Stimulated activated CD8-positive, alpha-beta memory T cell treated with anti-CD3 and anti-CD28 coated beads, Interleukin-7, amount 100 ng/mL, for 1 hour (primary cell): ENCODE measurements at places on chromosomes 6 and 20.

DNA sequence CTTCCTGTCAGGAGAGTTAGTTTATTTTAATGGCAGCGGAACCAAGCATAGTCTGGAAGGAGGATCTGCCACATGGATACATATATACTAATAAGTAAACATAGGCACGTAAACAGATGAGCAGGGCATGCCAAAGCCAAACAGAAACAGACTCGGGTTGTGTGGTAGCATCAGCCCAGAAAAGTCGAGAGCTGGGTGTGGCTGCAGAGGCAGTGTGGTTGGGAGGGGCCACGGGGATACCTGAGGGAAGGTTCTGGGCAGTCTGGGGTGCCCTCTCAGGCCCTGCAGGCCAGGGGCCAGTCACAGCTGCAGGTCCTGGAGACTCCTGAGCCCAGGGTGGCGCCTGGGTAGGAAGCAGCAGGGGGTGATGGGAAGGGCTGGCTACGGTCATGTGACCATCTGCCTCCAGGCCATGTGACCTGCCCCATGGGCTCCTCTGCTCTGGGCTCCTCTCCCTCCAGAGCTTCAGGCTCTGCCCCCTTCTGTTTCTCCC, 42.8 kb upstream of the MRPS10 start:
- no peak for DNase-seq

DNA sequence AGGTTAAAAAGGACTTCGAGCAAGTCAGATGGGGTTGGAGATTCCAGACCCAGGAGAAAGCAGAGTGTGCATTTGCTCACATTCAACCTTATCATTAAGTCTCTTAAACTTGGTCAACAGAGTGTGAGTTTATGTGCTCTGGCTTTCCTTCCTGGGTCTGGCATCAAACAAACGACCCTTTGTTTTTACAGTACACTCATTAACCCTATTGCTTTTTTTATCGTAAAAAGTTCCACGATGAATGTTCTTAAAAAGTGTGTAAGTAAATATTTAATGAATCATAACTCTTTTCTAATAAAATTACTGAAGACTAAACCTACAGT, 2.5 kb downstream of the FYN start:
- DNase-seq: no peak

DNA sequence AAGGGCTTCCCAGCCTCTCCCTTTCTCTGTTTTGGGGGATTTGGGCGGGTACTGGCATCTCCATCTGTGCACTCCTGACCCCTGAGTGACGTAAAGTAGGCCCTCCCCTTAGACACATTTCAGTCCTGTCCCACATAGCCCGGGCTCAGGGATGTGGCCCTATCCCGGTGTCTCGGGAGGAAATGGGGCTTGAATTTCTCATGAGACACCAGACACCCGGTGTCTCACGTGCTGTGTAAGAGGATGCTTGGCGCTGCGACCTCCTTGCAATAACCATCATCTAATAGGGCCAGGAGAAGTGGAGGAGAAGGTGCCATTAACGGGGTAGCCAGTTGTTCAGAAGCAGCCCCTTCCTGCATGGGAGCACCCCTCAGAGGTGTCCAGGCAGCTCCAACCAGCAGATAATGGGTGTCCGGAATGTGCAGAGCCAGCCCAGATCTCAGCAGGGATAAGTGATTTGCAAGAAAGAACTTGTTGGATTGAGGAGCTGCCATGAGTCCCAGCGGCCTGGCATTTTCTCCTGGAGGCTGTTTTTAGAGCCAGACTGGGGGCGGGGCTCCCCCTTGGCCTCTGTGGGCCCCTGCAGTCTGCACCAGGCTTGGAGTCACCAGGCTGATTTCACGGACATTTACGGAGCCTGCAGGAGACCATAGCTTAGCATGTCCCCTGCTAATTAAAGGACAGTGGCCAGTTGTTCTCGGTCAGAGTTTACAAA, 372.0 kb downstream of the PREX1 start:
- DNase-seq: no peak

- DNase-seq: no peak
These were observed 524.8 kb upstream of the ID4 start for GRCh38 chr6:19312241-19312978.

GRCh38 chr20:57434390-57434700, 43.1 kb downstream of the RBM38 start:
- DNase-seq: no peak

DNA sequence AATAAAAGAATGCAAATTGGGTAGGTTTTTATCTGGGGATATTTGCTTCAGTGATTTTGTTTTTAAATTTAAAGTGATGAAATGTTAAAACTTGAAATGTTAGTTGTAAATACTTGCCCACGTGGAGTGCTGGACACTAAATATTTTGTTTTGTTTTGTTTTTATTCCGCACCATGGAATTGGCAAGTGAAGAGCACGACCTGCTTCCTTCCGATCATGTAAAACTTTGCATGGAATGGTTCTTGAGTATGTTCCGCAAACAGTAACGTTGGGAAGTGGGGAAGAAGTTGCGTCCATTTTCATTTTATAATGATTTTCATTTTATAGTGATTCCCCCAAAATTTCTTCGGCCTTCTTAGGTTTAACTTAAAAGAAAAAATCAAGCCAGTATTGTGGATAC, 765 bp downstream of the IRAK1BP1 start:
- no peak for DNase-seq

DNA sequence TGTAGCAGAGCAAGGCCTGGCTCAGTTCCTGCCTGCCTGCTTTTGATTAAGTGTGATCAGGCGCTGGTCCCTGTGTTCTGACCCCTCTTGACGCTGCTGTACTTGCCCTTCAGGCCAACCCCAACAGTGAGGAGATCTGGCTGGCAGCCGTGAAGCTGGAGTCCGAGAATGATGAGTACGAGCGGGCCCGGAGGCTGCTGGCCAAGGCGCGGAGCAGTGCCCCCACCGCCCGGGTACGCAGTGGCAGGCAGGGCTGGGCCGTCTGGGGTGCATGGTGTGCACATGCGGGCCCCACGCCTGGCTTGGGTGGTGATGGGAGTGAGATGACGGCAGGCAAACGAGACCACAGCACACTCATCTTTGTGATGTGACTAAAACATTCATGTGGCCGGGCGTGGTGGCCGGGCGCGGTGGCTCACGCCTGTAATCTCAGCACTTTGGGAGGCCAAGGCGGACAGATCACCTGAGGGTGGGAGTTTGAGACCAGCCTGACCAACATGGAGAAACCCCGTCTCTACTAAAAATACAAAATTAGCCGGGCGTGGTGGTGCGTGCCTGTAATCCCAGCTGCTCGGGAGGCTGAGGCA, 10.1 kb upstream of the C20orf204 start:
- DNase-seq: no peak

DNA sequence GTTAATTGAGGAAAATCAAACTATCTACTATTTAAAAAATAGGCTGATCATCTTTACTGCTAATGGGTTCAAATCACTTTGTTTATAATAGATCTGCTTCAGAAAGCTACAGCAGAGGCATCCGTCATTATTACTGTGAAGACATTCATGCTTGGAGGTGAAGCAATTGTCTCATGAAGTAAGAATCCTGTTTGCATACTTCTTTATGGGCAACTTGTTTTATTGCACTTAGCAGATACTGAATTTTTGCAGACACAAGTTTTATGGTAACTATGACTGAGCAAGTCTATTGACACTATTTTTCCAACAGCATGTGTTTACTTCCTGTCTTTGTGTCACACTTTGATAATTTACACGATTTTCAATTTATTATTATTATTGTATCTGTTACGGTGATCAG, 573.9 kb downstream of the RFPL4B start:
- no peak for DNase-seq

DNA sequence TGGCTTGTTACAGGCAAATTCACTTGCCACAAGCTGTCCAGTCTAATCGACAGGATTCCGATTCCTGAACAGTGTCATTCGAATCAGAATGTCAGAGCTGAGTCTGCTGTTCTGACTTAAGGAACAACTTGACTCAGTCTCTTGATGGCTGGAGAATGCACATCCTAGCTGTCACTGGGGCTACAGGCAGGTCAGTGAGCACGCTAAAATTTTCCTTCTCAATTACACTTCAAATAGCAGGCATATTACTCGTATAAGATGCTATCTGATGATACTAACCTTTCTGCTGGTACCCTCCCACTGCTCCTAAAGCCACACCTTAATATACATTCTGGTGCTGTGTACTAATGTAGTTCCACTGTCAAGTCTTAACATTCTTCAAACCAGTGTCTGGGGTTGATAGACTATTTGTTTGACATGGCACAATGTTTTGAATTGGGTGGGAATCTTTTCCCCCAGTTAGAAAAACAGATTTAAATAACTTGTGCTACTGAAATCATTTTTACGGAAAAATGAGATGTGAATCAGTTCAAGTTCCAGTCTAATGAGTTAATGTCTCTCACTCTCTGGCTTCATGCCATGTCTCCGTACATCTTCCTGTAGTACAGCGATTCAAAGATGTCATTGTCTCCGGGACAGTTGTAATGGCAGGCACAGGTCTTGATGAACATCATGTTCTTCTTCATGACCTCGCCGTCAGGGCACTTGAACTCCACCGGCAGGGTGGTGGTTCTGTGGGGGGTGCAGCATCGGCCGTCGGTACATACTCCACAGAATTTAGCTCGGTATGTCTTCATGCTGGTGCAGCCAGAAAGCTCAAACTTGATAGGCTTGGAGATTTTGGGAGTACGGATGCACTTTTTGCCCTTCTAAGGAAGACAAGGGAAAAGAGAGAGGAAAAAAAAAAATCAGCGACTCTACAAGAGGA, 2.2 kb downstream of the CCN2 start:
- DNase-seq: no peak

GRCh38 chr6:27213544-27214125, 33.9 kb upstream of the PRSS16 start:
- DNase-seq: no peak

GRCh38 chr20:52921340-52921739, 50.8 kb upstream of the TSHZ2 start:
- no peak for DNase-seq

GRCh38 chr6:141700819-141701218, 431.9 kb upstream of the GJE1 start:
- no peak for DNase-seq

DNA sequence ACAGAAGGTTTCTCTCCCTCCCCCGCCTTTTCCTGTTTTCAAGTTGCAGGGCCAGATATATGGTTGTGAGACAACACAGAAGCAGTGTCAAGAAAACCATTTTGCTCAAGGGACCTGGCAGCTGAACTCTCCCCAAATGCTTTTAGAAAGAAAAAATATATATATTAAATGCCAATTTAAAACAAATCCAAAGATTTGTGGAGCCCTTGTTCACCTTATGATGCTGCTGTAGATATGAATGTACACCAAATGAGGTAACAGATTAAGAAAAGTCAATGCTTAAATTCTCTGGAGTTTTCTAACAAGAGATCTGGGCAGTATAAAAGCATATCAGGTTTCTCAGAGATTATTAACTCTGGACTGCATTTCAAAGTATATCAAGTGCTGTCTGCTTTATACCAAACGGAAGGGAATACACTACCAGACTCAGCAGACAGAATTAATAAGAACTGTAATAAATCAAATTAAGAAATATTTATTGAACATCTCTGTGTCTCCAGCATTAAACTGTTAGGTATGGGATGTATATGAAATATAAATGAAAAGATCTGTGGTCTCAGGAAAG, 357.5 kb downstream of the HDGFL1 start:
- no peak for DNase-seq

- no peak for DNase-seq
These were observed 8.4 kb downstream of the GMDS start for GRCh38 chr6:2237001-2237400.
